ENCODE measurements at places on chromosomes 2 and 18.

- no peak for DNase-seq
Measured at GRCh38 chr2:12451726-12452125, 265.0 kb upstream of the TRIB2 start.

- DNase-seq = no peak
Measured at GRCh38 chr2:48888066-48888465, 132.5 kb upstream of the LHCGR start.

DNA sequence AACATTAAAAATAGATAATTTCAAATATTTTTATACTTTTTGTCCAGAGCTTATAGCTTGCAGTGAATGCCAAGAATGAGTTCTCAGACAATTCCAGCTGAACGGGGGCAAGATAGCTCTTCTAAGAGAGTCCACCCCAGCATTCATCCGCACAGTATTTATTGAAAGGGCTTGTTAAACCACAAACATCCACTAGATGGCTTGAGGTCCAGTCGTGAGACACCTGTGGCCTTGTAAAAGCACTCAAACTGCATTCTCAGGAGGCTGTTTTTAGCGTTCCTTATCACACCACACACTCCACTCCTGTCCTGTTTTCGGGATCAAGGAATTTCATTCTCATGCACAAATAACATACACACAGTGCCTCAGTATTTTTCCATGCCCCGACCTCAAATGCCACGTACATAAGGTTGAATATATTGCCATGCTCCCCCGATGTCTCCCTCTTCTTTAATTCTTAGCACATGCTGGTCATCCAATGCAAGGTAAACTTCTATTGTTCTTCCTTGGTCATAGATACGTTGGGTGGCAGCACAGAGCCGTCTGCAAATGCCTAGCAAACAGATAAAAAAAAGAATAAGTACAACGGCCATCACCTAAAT lies 47.4 kb downstream of the DNAJC10 start:
- DNase-seq = no peak

DNA sequence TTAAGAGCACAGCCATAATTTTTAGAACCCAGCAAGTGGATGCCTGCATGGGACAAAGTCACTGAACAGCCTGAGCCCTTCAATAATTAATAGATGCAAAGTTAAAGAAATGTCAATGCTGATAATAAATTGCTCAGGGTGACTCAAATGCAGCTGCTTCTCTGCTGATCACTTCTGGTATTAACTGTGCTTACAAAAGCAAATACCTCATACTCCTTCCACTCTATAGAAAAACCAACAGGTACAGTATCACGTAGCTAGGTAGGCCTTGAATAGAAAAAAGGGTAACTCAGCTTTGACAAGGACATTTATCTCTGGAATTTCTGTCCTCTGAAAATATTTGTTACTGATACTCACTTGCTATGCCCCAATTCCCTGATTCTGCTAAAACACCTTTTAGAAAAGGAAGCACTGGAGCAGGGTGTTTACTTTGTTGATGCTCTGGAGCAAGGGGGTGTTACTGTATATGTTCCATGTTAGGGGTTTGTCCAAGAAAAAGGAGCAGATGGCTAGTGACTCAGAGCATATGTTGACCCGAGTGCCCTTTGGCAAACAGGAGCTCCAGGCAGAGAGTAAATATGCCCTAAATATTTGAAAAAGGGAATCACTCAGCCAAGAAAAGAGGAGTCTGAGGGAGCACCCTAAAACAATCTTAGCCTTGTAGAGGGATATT lies 59.1 kb upstream of the RTN4 start:
- DNase-seq = no peak

- no peak for DNase-seq
Measured at GRCh38 chr18:78818961-78819360, 160.7 kb upstream of the SALL3 start.

DNA sequence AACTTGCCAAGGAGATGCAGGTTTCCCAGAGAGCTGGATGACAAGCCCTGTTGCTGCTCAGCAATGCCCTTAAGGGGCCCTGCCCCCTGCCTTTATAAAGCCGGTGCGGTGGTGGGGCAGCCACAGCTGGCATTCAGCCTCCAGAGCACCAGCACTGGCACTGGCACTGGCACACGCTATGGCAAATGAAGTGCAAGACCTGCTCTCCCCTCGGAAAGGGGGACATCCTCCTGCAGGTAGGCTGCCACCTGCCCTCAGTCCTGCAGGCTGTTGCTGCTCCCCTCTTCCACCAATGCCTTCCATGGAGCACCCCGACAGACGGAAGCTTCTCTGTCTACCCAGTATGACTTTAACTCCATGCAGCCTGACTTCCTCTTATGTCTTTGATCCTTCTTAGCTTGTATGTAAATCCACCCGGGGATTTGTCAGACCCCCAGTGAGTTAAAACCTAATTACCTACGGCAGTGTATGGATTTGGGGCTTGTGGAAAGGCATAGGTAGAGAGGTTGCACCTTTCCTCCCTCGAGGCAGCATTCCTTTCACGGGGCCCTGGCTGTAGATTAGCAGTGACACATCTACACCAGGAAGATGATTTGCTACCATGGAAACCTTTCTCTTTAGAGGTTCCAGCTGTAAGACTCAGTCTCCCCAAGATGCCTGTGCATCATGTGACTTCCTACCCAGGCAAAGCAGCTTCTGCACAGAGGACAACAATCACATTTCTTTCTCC lies at the start of gene DAPL1:
DAPL1 (plus strand) TSS at position 123 of the 730 bp plus-strand sequence; CDS start at position 179, 56 bp downstream.
- no peak for DNase-seq

- DNase-seq = no peak
Measured at GRCh38 chr2:216362730-216363129, 9.6 kb downstream of the MARCHF4 start.

GRCh38 chr2:102059151-102059550 lies 67.4 kb downstream of the IL1R2 start:
- DNase-seq = no peak

DNA sequence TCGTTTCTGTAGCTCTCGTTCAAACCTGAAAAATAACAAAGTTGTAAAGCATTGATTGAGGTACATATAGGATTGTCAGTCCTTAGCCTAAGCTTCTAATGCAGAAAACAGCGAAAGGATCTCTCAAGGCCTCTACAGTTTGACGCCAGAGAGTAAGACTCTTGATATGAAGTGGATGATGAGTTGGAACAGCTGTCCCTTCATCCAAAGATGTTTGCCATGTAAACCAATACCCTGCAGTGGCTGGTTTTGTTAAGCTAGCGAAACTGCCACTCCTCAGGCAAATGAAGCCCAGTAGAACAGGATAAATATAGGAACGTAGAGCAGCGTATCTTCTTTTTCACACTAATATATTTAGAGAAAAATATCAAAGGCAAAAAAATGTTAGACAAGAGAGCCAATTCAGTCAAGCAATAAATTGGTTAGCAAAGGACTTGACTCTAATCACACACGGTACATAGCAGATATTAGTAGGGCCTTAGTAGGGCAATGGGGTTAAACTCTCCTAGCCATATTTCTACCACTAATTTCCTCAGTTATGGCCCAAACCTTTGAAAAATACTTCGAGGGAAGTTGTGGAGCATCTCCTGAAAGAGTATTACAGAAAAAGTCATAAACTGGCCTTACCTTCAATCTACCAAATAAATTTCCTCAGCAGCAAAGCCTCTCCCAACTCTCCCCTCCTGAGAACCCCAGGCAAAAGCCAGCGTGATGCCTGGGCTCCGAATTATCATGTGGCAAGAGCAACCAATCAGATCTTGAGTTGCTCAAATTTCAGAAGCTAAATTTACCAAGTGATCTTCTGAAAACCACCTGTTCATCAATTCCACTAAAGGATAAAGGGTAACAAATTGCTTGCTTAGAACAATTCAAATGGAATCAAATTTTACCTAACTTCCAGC lies at the start of gene NEB:
NEB (minus strand) TSS at position 706 of the 902 bp plus-strand sequence. CDS start 1,320 bp downstream, outside the sequence.
- DNase-seq = no peak

- DNase-seq = no peak
Measured at GRCh38 chr2:230137902-230138539, 69.3 kb upstream of the SLC16A14 start.

- DNase-seq = no peak
Measured at GRCh38 chr18:62418258-62418657, 93.1 kb downstream of the TNFRSF11A start.

- DNase-seq = no peak
Measured at GRCh38 chr2:222057347-222058073, 241.3 kb downstream of the PAX3 start.

GRCh38 chr2:233082931-233083755 lies 23.0 kb downstream of the INPP5D start:
- no peak for DNase-seq
